ENCODE measurements at places on chromosomes 3 and 15.

GRCh38 chr3:197675951-197676350, 60.8 kb downstream of the RUBCN start:
- no peak for DNase-seq

DNA sequence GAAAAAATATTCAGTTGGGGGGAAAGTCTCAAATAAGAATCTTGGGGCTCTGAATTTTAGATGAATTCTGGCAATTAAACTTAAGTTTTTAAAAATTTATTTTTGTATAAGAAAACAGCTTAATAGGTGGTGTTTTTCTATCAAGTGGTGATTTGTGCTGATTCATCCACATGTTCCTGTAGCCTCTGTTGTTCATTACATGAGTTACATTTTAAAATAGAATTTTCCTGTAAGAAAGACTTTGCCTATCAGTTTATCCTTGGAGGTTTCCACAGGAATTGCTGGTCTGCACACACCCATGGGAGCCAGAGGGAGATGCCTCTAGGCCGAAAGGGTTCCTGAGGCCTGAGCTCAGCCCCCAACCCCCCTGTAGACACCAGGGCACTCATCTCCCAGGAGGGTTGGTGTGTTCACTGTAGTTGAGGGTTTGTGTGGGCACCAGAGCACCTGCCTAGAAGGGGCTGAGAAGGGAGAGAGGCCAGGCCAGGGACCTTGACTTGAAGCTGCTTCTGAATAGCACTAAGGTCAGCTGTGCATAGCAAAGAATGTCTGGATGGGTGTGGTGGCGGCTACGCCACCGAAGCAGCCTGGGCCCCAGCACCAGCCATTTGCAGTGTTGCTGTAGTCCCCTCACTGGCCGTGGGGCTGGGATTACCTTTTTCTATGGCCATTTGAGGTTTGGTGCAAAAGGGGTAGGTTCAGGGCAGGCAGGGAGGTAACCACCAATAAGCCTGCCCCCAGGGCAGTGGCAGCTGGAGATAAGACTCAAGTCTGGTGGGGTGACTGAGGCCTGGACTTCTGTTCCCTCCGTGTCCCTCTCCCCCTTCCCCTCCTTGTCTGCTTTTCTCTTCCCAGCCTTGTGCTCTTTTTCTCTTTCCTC, 11.9 kb downstream of the DNAJA4 start:
- DNase-seq = no peak

- DNase-seq = no peak
These were observed 32.4 kb downstream of the SEC61A1 start for GRCh38 chr3:128084675-128085021.

GRCh38 chr15:52673734-52674133, 5.5 kb downstream of the ATOSA start:
- no peak for DNase-seq

DNA sequence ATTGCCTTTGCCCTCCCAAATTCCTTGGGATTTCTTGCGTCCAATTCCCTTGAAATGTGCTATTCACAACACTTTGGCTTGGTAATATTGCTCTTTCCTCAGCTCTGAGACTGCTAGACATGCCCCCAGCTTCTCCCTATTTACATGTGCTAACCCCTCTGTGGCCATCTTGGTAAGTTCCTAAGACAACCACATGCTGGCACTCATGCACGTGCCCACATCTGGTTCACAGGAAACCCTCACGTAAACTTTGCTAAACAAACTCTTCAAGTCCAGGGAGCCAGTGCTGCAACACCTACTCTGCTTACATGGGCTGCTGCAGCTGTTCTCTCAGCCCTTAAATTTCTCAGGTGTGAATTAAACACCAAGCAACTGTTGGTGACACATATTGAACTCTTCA, 121.8 kb downstream of the ADAMTSL3 start:
- no peak for DNase-seq

All from D721Med (cell line).